Mesangial cell (primary cell): ENCODE measurements at places on chromosomes 2 and 18. TPM values are rescaled to one million over a fixed set of nuclear protein-coding genes. Genes with fewer than 3 reads are reported as not detected.

The CROCC2 gene
- total RNA-seq, result not detected in 2 replicates

The LINC00305 gene
- not detected in 2 replicates for total RNA-seq

The COA5 gene
- 8.5 and 13.4 TPM in 2 replicates for total RNA-seq

The PLEK gene
- under 0.01 TPM in 1 of 2 replicates, not detected in the other for total RNA-seq

The SULT1C4 gene
- 24.3 and 90.4 TPM in 2 replicates for total RNA-seq

The ITGA6 gene
- 20.9 and 39.1 TPM in 2 replicates for total RNA-seq
